ENCODE measurements at places on chromosomes 12 and 14.

DNA sequence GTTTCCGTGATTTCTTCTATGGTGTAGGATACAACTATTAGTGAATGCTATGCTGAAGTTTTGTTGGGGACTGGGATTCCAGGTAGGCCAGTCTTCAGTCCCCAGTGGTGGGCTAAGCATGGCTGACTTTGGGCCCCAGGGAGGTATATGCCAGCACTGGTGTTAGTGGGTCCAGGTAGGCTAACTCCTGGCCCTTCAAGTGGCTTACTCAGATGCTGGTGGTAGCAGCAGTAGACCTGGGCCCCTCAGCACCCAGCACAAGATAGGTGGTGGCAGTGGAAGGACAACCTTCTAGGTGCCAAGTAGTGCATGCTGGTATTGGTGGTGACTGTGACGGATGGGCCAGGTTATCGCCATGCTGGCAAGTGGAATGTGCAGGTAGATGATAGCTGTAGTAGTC lies 955.1 kb downstream of the TMTC2 start:
- no peak for DNase-seq

GRCh38 chr12:26523708-26524150 lies 309.3 kb downstream of the ITPR2 start:
- no peak for DNase-seq

- DNase-seq = no peak
Measured at GRCh38 chr12:22255097-22255496, 79.4 kb downstream of the ST8SIA1 start.

DNA sequence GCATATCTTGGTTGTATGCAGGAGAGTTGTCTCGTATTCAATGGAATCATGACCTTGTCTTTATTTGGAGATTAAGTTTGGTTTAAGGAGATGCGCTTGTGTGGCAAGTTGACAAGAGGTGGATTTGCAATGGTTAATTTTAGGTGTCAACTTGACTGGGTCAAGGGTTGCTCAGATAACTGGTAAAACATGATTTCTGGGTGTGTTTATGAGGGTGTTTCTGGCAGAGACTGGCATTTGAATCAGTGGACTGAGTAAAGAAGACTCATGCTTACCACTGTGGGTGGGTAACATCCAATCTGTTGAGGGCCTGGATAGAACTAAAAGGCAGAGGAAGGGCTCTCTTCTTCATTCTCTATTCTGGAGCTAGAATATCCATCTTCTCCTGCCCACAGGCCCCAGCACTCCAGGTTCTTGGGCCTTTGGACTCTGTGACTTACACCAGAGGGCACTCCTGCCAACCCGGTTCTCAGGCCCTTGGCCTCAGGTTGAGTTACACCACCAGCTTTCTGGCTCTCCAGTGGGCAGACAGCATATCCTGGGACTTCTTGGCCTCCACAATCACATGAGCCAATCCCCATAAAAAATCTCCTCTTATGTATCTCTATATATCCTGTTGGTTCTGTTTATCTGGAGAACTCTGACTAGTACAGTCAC lies 141.5 kb upstream of the ARID2 start:
- no peak for DNase-seq

All from NCI-H1105 (cell line).